Muscle of back (tissue), 13 donors: ENCODE measurements at places on chromosomes 6 and 20.

- DNase-seq: no peak
Observed at GRCh38 chr6:75130784-75131183, 75.1 kb downstream of the COL12A1 start.

DNA sequence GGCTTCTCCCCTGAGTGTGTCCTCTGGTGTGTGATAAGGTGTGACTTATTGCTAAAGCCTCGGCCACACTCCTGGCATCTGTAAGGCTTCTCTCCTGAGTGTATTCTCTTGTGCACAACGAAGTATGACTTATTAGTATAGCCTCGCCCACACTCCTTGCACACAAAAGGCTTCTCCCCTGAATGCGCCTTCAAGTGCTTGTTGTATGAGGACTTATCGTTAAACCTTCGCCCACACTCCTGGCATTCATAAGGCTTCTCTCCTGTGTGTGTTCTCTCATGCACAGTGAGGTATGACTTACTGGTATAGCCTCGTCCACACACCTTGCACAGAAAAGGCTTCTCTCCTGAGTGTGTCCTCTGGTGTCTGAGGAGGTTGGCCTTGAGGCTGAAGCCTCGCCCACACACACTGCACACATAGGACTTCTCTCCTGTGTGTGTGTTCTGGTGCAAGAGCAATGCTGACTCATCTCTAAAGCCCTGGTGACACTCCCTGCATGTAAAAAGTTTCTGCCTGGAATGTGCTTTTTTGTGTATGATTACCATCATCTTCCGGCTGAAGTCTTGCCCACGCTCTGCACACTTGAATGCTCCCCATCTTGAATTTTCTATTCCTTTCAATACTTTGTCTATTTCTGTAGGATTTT, 20.4 kb downstream of the ZNF337 start:
- DNase-seq: no peak

DNA sequence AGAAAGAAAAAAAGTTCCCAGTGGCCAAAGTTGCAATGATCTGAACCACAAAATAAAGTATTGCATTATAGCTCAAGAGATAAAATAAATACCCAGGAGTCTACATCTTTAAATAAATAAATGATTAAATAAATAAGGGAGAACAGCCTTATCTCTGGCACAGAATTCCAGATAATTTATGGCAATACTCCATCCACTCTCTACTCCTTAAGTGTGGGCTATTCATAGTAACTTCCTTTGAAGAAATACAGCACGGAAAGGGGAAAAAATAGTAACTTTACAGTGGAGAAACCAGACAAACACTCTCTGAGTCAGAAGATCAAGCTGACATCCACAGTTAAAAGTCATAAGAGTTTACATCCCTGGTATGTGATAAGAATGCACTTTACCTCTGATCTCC, 11.6 kb downstream of the AURKA start:
- no peak for DNase-seq

DNA sequence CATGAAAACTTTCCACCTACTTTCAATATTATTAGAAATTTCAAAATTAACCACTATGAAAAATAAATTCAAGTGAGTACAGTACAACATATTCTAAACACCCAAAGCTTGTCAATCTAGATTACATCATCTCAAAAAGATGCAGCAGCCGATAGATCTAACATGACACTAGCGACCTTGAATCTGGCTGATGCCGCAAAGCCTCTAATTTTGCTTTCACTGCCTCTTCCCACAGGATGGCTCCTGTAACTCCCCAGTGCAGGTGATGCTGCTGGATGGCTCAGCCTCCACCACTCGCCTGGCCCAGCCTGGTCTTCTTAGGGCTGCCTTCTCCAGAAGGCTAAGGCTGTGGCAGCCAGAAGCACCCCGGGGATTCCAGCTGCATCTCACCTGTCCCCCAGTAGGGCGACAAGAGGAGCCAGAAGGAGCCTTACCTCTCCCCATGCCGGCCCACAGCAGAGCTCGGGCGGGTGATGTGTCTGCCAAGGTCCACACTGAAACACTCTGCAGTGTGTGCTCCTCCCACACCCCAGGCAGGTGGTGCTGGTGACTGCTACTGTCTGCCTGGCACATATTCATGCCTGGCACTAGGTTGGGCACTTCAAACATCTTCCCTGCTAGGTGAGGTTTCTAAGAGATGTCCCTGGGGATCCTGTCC, 82.1 kb downstream of the SLC23A2 start:
- no peak for DNase-seq

DNA sequence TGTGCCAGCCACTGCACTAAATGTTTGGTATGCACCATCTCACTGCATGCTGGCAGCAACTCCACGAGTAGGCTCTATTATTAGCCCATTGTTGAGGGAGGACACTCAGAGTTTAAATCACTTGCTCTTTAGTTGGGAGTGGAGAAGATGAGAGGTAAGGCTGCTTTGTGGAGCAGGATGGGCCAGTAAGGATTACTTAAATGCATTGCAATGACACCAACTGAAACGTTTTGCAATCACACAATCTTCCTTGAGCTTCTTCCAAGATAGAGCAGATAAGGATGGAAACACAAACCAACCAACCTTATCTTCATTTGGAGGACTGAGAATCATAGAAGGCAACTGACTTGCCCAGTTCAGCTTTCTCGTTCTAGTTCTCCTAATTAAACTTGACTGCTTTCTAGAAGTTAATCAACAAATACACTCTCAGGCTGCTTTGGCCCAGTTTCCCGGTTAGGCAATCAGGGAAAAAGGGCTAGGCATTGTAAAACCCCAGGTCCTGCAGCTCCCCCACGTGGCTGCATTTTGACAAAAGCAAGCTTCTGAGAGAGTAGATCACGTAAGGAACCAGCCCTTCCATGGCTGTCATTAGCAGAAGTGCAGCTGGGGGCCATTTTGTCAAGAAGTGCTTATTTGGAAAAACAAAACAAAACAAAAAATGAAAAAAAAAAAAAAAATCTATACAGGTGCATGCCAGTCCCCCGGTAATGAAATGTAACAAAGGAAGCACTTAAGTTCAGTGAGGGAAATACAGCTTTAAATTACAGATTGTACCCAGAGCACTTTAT, 130.6 kb downstream of the BCAS1 start:
- peak; percentile 81 for DNase-seq

DNA sequence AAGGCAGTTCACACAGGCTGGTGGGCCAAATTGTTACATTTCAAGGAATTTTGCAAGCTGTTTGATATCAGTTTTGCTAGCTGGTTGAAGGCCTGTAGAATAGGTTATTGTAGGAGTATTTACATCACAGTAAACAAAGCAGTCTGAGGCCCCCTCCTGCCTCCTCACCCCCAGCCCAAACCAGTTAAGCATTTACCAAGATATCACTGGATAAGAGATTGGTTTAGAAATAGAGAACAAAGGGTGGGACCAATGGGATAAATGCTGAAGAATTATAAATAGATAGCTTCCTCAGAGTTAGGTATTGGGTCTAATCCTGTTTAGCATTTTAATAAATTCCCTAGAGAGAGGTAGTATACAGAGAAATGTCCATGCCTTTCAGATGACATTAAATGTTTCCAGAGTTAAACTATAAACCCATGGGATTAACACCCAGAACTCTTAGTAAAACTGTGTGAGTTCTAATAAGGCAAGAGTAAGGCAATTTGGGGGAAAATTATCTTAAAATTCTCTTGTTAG, 2.3 kb upstream of the PHACTR2 start:
- DNase-seq: no peak

GRCh38 chr6:18585032-18585573, 198.0 kb downstream of the RNF144B start:
- peak; percentile 53 for DNase-seq

DNA sequence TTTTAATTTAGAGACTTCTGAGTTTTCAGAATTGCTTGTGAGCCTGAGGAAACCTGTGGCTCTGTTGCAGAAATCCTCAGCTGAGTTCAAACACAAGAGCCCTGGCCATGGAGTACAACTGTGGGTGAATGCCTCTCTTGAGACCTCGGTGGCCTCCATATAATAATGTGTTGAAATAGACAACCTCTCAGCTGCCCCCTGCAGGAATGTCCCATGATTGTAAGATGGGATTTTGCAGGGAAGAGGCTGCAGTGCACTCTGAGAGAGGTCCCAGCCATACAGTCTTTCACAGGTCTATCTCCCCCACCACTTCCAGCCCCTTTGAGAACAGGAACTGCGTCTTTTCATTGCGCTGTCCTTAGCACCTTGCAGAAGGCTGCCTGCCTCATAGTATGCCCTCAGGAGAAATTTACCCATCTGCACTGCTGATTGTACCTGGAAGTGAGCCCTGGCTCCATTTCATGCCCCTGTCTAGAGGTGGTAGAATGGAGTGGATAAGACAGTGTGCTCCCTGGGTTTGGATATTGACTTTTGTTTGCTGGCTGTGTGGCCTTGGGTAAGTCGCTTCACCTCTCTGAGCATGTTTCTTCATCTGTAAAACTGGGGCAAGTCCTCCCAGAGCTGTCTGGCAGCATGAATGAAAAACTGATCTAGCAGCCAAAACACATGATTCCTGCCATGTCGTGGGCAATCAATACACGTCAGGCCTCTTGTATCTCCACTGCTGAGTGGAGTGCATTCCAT, 16.8 kb upstream of the CDH22 start:
- no peak for DNase-seq

DNA sequence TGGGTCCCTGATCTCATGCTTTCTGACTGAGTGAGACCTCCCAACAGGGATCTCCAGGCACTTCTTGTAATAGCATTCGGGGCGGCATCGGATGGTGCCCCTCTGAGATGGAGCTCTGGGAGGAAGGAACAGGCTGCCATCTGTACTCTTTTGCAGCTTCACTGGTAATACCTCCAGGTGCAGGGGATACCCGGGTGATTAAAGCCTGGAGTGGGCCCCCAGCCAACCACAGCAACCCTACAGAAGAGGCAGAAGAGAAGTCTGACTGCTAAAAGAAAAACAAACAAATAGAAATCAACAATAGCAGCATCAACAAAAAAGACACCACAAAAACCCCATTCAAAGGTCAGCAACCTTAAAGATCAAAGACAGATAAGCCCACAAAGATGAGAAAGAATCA, 19.1 kb upstream of the PGK2 start:
- DNase-seq: no peak

GRCh38 chr6:43464337-43464736, 9.0 kb upstream of the DLK2 start:
- DNase-seq: no peak

DNA sequence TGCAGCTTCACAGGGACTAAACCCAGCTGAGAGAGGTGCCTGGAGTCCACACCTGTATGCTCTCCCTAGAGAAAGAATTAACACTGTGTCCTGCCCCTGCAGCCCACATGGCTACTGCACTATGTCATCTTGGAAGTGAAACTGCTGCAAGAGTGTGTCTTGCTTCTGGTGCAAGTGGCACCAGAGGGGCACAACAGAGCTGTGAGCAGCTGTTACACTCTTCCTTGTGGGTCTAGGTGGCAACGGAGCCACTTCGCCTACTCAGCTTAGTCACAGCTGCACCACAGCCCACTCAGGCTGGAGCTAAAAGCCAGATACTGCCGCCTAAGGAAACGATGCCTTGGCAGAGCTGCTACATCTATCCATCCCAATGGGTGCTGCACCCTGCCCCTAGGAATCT, 391.4 kb downstream of the COL12A1 start:
- no peak for DNase-seq

- no peak for DNase-seq
Observed at GRCh38 chr6:23650676-23651075, 475.3 kb upstream of the NRSN1 start.

DNA sequence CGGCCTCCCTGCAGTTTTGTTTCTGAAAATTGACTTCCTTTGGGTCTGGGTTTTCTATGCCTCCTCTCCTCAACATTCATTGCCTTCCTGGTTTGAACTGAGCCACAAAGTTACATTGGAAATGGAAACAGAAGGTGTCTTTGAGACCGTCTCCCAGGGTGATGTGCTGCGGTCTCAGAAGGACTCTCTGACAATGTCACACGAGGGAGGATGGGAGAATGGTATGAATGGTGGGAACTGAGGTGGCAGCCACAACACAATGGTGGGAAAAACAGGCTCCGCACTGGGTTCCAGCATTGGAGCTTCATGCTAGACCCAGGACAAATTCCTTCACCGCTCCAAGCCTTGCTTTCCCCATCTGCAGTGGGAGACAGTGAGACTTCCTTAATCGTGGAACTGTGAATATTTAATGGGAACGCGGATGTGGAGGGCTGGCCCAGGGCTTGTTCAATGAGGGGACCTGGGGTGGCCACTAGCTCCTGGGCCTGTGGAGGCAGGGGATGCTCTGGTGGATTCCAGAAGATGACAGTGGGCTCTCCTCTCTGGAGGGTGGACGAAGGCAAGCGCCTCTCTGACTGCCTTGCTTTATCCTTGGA, 73.9 kb downstream of the KCNB1 start:
- no peak for DNase-seq

DNA sequence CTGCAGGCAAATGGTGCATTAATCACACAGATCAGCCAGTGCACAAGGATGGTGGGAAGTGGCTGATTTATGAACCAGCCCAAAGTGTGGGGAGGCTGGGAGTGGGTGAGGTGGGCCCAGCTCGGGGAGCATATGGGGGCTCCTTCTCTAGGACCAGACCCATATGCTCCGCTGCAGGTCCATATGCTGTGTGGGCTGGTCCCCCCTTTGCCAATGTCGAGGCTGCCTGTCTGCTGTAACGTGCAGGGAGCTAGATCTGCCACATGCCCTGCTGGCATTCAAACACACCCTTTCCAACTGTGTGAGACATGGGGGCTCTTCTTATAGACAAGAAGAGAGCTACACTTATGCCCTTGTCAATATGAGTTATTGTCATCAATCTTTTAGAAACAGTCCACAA, 566.3 kb downstream of the DHX35 start:
- no peak for DNase-seq

DNA sequence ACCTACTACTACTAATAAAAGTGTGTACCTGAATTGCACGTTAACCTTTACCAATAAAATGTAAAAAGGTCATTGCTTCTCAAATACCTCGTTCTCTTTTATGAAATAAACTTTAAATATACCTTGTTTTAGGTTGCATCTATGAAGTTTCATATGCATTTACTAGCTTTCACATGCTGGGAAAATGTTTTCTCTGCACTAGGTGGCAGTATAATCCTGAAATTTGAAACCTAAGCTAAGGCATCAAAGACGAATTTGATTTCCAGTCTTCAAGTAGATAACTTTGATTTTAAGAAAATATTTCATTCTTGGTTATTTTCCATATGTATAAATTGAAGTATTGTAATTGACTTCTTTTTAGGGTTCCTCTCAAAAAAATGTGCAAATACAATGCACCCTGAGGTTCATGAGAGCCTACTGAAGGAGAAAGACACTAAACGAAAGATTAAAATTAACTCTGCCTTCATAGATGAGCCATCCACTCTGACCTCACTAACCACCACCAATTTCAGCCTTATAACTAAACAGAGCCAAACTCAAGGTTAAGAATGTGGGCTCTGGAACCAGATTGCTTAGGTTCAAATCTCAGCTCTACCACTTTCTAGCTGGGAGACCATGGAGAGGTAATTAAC, 7.3 kb upstream of the COL9A1 start:
- DNase-seq: peak; percentile 52
